ENCODE measurements at places on chromosomes 3 and 15.

GRCh38 chr3:175672119-175672689 is 813.1 kb downstream of the NAALADL2 start:
- DNase-seq, result no peak

DNA sequence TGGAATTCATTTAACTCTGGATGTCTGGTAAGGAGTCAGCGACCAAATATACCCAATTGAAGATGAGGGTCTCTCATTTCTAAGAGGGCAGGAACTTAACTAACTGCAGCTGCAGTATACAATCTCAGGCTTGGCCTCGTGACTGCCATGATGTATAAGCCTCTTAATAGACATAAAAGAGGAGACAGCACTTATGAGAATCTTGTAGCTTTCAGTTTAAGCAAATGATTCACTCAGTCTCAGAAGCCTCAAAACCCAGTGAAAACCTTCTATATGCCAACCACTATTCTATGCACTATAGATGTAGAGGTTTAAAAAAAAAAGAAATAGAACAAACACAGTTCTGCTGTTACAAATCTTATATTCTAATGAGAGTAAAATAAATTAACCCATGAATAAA is 513.9 kb downstream of the TBL1XR1 start:
- no peak for DNase-seq

GRCh38 chr3:23076437-23076836 is 126.7 kb upstream of the UBE2E2 start:
- no peak for DNase-seq

- DNase-seq, result no peak
These were observed 32.0 kb downstream of the GLB1 start for GRCh38 chr3:33064929-33065328.

DNA sequence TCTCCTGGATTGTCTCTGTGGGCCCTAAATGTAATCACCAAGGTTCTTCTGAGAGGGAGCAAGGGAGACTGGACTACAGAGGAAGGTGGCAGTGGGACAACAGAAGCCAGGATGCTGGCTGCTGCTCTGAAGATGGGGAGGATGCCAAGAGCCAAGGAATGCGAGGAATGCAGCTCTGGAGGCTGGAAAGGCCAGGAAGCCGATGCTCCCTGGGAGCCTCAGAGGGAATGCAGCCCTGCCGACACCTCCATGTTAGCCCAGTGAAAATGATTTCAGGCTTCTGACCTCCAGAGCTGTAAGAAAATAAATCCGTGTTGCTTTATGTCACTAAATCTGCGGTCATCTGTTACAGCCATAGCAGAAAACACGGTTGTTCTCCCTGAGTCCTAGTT is 44.1 kb downstream of the UMPS start:
- DNase-seq, result no peak

- no peak for DNase-seq
These were observed 51.0 kb downstream of the NR1D2 start for GRCh38 chr3:23996095-23996524.

GRCh38 chr3:40340541-40341170 is 31.1 kb downstream of the EIF1B start:
- no peak for DNase-seq

DNA sequence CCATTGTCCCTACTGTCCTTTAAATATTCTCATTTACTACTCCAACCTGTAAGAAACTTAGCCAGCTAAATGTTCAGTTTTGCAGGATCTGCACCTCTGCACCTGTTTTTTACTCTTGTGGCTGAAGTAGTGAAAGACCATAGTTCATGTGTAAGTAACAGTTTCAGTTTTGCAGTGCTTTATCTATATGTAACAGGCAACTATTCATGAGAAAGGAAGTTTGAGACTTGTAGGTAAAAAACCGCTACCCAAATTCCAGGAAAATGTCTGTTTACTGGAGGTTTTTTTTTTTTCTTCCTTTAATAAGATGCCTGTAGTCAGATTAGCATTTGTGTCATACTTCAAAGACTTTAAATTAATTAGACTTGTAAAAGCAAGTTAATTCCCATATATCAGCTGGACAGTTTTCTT is 25.4 kb upstream of the MBNL1 start:
- no peak for DNase-seq

GRCh38 chr15:73989001-73989798 is 2.9 kb downstream of the STOML1 start:
- no peak for DNase-seq

GRCh38 chr15:101046826-101047225 is 127.7 kb downstream of the LRRK1 start:
- DNase-seq, result no peak

DNA sequence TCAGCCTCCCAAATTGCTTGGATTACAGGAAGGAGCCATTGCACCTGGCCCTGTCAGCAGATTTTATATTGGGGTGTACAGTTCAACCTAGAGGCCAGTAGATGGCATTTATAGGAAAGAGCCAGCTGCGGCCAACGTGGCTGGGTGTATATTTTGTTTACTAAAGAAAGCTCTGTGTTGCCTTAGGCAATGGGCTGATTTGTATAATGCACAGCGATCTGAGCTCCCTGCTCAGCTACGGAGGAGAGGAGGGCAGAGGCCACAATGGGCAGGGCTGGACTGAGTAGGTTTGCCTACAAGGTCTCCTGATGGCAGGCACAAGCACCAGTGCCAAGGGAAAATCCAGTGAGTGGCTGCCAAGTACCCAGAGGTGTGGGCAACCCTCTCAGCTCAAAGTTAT is 282.4 kb downstream of the ARPP21 start:
- DNase-seq, result no peak

DNA sequence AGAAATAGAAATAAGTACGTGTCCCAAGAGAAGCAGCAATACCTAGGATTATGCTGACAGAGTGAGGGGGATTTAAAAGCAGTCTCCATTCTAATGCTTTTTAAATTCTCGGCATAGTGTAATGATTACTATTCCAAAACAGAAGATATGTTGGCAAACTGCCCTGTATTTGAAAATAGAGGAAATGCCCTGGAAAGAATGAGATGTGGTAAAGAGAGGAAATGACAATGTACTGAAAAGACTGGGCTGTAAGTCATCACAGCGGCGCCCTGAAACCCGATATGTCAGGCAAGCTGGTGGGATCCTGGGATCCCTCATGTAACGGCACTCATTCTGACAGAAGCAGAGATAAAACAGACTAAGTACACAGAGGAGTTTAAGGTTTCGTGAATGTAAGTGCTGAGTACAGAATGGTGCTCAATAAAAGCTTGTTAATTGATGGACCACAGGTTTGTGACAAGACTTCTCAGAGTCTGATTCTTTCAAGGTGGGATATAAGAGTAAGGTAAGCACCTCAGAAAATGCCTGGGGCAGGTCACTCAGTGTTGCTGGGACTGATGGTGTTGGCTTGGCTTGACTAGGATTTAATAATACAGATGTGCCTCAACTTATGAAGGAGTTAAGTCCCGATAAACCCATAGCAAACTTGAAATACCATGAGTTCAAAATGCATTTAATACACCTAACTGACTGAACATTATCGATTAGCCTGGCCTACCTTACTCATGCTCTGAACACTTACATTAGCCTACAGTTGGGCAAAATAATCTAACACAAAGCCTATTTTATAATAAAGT is 91.4 kb downstream of the NFKBIZ start:
- peak; percentile 61 for DNase-seq

- no peak for DNase-seq
These were observed 1242.2 kb downstream of the OTOL1 start for GRCh38 chr3:162738784-162739183.

GRCh38 chr15:100254285-100254684 is 87.5 kb downstream of the ADAMTS17 start:
- no peak for DNase-seq

DNA sequence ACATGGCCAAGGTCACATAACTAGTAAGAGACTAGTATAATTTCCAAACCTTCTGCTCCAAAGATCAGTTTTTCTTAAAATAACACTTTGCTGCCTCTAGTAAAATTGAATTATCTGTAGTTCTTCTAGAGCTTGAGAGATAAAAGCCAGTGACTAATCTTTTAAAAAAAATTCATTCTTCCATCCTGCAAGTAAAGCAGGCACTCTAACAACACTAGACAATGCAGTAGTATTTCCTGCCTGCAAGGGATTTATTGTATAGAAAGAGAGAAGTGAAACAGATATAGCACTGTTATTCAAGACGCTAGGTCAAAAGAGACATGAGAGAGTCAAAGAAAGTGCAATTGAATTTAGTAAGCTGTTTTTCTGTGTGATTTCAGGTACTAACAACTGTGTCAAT is 159.5 kb upstream of the TBC1D5 start:
- DNase-seq, result no peak

DNA sequence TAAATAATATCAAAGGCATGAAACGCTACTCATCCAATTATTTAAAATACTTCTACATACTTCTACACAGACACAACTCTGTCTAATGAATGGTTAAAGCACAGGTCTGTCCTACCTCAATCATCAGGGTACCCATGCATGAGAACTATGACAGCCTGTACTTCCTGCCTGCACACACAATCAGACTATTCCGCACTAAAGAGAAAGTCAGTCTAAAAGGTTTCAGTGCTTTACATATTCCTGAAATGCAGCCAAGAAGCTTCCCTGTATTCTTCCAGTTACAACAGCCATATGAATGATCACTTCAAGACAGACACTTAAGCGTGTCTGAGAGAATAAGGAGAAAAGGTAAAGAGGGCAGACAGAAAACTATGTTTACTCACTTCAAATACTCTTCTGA is 58.8 kb downstream of the TUBGCP4 start:
- no peak for DNase-seq

GRCh38 chr15:69834761-69835160 is 263.0 kb downstream of the TLE3 start:
- no peak for DNase-seq

- no peak for DNase-seq
These were observed 19.9 kb upstream of the CACNA2D2 start for GRCh38 chr3:50523279-50523811.

- DNase-seq, result no peak
These were observed 424.1 kb upstream of the TPM1 start for GRCh38 chr15:62618432-62618831.

GRCh38 chr15:68559345-68560310 is 19.2 kb upstream of the CORO2B start:
- peak; percentile 57 for DNase-seq

DNA sequence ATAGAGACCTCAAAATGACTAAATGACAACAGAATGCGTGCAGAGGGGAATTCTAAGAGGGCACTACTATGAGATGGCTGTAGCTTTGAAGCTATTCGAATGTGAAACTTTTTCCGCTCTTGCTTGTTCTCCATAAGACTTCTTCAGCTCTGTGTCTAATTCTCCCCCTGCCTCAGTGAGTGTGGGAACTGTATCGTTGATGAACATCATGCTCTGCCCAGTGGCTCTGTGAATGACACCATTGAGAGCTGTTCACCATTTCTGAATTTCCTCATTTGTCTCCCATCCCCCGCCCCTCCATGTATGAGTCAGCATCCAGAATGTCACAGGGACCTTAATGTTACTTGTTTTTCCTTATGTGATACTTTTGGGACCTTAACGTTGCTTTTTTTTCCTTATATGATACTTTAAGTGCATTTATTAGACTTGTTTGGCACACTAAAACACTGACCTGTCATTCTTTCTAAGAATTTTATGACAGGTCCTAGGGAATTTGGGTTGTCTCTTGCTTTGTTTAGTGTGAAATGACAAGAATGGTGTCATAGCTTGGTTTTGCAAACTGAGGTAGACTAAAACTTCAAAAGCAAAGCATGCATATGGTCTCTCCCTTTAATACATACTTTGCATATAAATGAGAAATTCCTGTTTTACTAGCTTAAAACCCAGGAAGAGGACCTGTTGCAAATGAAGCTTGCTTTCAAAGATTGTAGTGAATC is 99.6 kb downstream of the FNDC3B start:
- DNase-seq, result no peak

- no peak for DNase-seq
These were observed 223.5 kb upstream of the PROK2 start for GRCh38 chr3:72008226-72008996.

DNA sequence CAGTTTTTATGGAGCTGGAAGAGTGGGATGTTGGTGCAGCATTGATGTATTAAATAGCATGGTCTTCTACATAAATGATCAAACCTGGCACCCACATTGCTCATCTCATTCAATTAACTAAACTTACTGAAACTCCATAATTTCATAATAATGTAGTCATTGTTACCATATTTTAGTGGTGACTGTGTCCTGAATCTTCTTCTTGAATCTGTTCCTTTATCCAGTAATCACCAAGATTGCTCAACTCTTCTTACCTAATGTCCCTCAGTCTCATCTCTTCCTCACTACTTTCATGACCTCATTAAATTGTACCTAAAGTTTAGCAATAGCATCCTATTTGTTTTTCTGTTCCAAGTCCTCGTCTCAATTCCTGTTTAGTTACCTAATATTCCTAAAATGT is 69.8 kb downstream of the FGF7 start:
- DNase-seq, result no peak

DNA sequence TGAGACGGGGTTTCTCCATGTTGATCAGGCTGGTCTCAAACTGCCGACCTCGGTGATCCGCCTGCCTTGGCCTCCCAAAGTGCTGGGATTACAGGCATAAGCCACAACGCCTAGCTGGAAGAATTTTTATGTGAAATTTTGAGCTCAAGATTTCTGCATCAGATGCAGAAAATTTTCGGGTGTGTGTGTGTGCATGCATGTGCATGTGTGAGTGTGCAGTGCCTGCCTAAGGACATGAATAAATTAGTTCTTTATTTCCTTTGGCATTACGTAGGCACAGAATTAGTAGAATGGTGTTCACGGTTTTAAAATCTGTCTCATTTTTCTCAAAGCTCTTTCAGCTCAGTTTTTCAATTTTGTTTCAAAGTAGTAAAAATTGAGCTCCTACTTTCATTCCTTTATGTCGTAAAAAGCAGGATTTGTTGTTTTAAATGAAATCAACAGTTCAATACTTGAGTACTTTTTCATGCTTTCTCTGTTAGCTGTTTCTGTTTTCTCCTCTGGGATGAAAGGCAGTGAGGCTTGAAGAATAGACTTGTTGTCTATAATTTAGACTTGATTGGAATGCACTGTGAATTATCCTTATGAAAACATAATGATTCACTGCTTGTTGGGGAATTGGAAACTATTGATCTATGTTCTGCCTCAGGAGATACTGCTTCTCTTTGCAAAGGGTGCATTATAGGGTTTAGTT is 23.3 kb upstream of the RAB11A start:
- no peak for DNase-seq

DNA sequence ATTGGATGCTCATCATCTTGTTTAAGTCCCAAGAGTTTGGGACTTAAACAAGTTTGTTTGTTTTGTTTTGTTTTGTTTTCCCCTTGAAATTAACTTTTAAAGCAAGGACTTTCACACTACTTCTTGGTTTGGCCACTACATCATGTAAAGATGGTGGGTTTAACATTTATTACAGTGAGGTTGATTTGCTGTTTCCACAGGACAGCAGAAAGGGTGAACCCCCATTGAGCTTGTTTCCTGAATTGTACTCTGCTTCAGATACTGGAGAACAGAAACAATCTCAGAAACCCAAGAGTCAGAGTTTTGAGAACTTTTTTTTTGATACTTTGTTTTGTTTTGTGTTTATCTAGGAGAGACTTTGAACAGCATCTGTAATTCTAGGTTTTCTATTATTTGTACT is 6.7 kb downstream of the POU1F1 start:
- DNase-seq, result no peak

- DNase-seq, result no peak
These were observed 593.3 kb downstream of the FOXP1 start for GRCh38 chr3:70990185-70990584.

GRCh38 chr15:78841376-78841706 is 30.1 kb upstream of the ADAMTS7 start:
- no peak for DNase-seq

All from urinary bladder (tissue), 4 donors.